Osteoblast (primary cell): ENCODE measurements at places on chromosomes 2 and 18. TPM values are rescaled to one million over a fixed set of nuclear protein-coding genes. Genes with fewer than 3 reads are reported as not detected.
A peak's percentile ranks its signal among the peaks of the same experiment; 100 is the strongest.

DNA sequence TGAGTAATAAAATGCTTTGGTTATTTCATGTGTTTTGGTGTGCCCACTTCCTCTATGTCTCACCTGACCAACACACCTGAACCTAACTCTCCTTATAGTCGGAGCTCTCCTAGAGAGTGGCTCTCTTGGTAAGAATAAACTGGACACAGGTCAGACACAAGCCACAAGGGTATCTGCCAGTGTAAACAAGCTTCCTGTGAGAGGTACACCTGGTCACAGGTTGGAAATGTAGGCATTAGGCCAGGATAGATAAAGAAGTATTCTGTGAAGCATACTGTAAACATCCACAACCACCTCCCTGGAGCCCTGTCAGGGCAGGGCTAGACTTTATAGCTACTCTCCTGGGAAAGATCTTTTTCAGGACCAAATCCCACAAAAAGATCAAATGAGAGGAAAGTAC, 69.4 kb downstream of the ZDBF2 start:
- H3K36me3 ChIP-seq: no peaks in the 10 kb centered on the region
- H3K4me1 ChIP-seq: no peaks in the 10 kb centered on the region
- no peak overlapping the region for H3K27ac ChIP-seq
- no peaks in the 10 kb centered on the region for H3K27me3 ChIP-seq
- H3K4me3 ChIP-seq: no peak overlapping the region

DNA sequence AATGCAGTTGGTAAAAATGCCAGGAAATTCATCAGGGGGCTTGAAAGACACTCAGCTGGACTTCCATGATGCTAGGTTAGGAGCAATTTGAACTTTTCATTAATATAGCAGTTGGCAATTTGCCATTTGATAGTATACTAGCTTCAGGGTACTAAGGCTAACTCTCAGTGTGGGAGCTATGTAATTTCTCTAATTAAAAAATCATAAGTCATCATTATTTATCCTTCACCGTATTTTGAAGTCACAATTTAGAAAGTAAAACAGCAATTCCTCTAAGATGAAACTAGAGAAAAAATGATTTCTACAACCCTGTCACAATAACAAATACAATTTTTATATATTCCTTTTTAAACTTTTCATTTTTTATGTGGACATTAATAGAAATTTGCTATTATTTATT, 190.8 kb downstream of the GPD2 start:
- H3K27ac ChIP-seq: no peak overlapping the region
- no peak overlapping the region for H3K4me3 ChIP-seq
- no peaks in the 10 kb centered on the region for H3K4me1 ChIP-seq
- no peaks in the 10 kb centered on the region for H3K27me3 ChIP-seq
- H3K36me3 ChIP-seq: no peaks in the 10 kb centered on the region

- no peak overlapping the region for H3K4me3 ChIP-seq
- DNase-seq: no peak
- peaks cover 23% of the 10 kb centered on the region for H3K27me3 ChIP-seq
Measured at GRCh38 chr2:230902180-230902899, 22.7 kb downstream of the GPR55 start.

- H3K27ac ChIP-seq: no peak overlapping the region
- no peaks in the 10 kb centered on the region for H3K27me3 ChIP-seq
- no peaks in the 10 kb centered on the region for H3K36me3 ChIP-seq
- no peak overlapping the region for H3K4me3 ChIP-seq
- H3K4me1 ChIP-seq: no peaks in the 10 kb centered on the region
Measured at GRCh38 chr18:40925071-40925541, 1029.9 kb upstream of the PIK3C3 start.

GRCh38 chr18:73244401-73244800, 376.6 kb upstream of the NETO1 start:
- H3K4me3 ChIP-seq: no peak overlapping the region
- H3K27me3 ChIP-seq: no peaks in the 10 kb centered on the region
- H3K36me3 ChIP-seq: no peaks in the 10 kb centered on the region
- H3K4me1 ChIP-seq: no peaks in the 10 kb centered on the region

DNA sequence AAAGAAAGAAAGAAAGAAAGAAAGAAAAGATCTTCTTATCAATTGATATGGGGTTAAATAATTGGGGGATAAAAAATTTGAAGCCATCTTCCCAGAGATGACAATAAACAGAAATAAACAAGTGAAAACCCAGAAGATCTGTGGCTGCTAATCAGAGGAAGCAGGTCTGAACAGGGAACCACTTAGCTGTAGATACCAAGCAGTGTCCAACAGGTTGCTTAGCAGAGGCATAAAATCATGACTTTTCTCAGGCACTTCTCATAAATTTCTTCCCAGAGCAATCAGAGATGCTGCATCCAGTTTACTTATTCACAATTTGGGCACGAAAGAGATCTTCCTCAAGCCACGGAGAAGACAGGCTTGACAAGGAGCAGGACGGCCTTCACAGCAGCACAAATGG, 5.7 kb upstream of the LPIN1 start:
- H3K27ac ChIP-seq: no peak overlapping the region
- no peak for DNase-seq

- no peak for DNase-seq
- H3K27ac ChIP-seq: no peak overlapping the region
- H3K4me1 ChIP-seq: no peaks in the 10 kb centered on the region
- peaks cover 3% of the 10 kb centered on the region for H3K36me3 ChIP-seq
- no peaks in the 10 kb centered on the region for H3K27me3 ChIP-seq
Measured at GRCh38 chr2:105893011-105893995, 148.6 kb downstream of the NCK2 start.

DNA sequence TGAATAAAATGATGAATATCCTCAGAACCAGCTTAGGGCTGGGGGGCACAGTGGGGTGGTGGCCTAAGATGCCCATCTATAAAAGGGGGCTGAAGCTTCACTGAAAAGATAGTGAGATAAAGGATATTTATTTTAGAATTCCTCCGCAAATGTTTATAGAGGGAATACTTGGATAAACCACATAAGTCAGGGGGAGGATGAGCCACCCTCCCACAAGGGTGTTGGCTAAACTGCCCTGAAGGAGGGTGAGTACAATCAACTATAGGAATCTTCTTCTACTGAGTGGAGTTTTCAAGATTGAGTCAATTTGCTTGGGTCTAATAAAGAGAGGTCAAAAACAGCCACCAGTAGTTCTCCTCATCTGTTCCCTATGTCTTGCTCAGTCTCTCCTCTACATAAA, 114.5 kb upstream of the TANK start:
- DNase-seq: no peak
- H3K27ac ChIP-seq: no peak overlapping the region
- H3K27me3 ChIP-seq: peaks cover 3% of the 10 kb centered on the region
- H3K36me3 ChIP-seq: no peaks in the 10 kb centered on the region

DNA sequence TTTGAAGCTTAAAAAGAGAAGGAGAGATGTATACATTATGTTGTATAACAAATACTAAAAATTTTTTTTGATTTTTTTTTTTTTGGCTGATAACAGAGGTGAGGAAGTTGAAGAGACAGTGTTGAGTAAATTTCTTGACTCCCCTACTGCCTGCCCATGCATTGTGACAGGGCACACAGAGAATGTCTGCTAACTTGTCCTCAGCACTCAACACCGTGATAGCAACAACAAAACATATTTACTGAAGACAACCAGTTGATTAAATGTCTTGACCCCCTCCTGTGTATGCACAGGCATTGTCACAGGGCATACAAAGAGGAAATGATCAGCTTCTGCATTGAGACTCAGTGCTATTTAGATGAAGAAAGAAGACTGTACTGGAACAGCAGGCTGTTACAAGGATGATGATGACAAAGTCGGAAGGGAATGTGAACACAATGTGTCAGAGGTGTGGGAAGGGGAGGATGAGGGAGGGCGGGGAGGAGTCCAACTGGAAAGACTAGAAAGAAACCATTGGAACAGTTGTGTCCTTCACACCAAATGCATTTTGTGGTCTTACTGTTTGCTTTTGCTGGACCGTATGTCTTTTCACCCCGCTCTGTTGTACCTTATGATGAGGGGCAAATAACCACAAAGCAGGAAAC, 89.5 kb downstream of the CERS6 start:
- H3K27ac ChIP-seq: peak overlapping the region; percentile 55
- no peaks in the 10 kb centered on the region for H3K27me3 ChIP-seq
- H3K4me3 ChIP-seq: no peak overlapping the region
- peaks cover 12% of the 10 kb centered on the region for H3K4me1 ChIP-seq
- no peaks in the 10 kb centered on the region for H3K36me3 ChIP-seq

DNA sequence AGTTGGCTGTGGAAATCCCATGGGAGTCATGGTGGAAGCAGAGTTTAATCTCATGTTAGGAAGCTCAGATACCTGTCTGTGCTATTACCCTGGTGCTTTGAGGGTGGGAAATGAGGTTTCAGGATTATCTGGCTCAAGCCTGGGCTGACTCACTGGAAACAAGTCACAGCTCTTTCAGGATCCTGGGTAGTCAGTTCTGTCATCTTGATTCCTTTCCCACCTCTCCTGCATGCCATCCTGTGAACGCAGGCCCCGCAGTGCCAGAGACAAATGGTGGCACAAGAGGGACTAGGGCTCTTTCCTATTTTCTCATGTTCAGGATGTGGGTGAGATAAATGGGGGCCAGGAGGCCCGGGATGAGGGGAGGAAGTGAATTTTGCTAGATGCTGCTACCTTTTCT, 3.7 kb upstream of the FAM136A start:
- peaks cover 3% of the 10 kb centered on the region for H3K27me3 ChIP-seq
- no peak overlapping the region for H3K27ac ChIP-seq

- H3K27me3 ChIP-seq: peaks cover 7% of the 10 kb centered on the region
- H3K27ac ChIP-seq: no peak overlapping the region
- H3K4me1 ChIP-seq: no peaks in the 10 kb centered on the region
- H3K36me3 ChIP-seq: no peaks in the 10 kb centered on the region
Measured at GRCh38 chr2:48754874-48755273, 650 bp downstream of the LHCGR start.

DNA sequence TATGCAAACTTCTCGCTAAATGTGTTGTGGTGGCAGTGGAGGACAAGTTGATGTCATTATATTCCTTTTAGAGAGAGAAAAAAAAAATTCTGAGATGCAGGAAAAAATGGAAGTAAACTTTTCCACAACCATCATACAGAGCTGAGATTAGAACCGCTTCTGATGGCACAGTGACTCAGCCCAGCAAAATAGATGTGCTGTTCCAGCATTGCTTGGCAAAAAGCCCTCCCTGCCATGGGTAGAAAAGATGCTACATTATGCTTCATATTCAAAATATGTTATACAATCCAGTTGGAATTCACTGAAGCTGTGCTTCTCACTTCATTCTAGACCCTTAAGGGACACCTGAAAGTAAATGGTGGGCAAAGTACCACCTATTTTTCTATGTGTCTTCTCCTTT, 1047.6 kb upstream of the FANCL start:
- H3K4me1 ChIP-seq: no peaks in the 10 kb centered on the region
- H3K27ac ChIP-seq: no peak overlapping the region
- DNase-seq: no peak
- no peaks in the 10 kb centered on the region for H3K27me3 ChIP-seq

DNA sequence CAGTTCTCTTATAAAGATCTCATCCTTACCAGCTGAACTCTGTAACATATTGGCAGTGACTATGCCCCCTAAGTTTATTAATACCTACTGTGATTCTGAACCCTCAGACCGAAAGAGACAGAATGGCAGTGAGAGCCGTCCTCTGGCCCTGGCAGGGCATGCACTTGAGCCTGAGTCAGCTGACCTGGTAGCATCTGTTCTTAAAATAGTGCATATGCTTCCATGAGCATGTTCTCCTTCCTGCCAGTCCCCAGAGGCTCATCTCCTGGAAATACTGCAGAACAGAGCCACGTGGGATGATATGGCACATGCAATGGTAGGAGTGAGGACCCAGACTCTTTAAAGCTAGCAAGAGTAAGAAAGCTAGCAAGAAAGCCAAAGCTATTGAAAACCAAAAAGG, 59.0 kb downstream of the RASGRP3 start:
- H3K4me3 ChIP-seq: no peak overlapping the region
- H3K4me1 ChIP-seq: peaks cover 18% of the 10 kb centered on the region
- H3K36me3 ChIP-seq: no peaks in the 10 kb centered on the region

DNA sequence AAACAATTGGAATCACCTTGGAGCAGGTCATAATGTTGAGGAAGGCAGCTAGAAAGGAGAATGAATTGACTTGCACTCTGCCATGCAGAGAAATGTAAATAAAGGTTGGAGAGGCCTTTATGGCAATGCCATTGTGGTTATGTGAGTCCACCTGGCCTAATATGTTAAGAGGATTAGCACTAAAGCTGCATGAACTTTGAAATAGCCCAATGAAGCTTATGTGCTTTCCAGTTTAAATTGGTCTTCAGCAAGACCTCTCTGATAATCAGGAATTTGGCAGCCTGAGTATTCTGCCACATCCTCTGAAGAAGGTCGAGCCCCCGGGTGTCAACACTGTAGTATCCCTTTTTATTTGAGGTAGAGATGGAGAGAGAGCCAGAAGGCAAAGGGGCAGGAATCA, 464.9 kb downstream of the CDH2 start:
- peaks cover 36% of the 10 kb centered on the region for H3K4me1 ChIP-seq
- DNase-seq: no peak
- no peaks in the 10 kb centered on the region for H3K36me3 ChIP-seq
- H3K27ac ChIP-seq: no peak overlapping the region

DNA sequence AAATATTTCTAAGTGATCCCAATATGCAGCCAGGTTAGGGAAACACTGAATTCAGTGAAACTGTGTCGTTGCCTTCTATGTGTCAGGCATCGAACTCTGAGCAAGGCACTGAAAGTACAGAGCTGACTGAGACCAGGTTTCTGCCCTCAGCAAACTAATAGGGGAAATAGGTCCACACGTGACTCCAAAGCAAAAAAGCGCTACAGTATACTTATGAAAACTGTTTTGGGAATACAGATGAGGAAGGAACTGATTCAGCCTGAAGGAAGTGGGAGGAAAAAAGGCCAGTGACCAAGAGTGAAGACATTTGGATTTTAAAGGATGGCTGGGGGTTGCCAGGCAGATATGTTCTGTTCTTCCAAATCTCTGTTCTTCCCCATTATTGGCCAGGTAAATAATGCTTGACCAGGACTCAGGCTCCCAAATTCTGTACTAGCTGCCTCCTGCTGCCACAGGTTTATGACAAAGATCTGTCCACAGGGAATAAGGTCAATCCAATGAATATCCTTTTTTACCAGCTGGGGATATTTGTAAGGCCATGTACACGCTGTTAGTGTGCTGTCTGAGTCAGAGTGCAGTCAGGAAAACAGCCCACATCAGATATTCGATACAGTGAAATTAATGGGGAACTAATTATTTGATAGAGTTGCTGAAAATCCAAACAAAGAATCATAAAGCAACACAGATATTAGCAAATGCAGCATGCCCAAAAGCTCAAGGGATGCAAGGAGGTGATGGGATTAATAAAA, 24.5 kb upstream of the INPP4A start:
- H3K4me1 ChIP-seq: no peaks in the 10 kb centered on the region
- H3K27ac ChIP-seq: no peak overlapping the region
- DNase-seq: no peak
- H3K36me3 ChIP-seq: no peaks in the 10 kb centered on the region

C1QL2 gene
- not detected in 2 replicates for total RNA-seq

LRRC30 gene
- not detected in 2 replicates for total RNA-seq

RMC1 gene
- 22.8 and 26.2 TPM in 2 replicates for total RNA-seq

TNS1 gene
- 45.7 and 48.9 TPM in 2 replicates for total RNA-seq

SLC4A3 gene
- 2.5 and 3.8 TPM in 2 replicates for total RNA-seq

PFN4 gene
- total RNA-seq: 0.88 TPM in 1 of 2 replicates, not detected in the other

CHST9 gene
- not detected in 2 replicates for total RNA-seq

HOXD10 gene
- not detected in 2 replicates for total RNA-seq

DNAJC10 gene
- total RNA-seq: 112 and 118 TPM in 2 replicates

RIT2 gene
- not detected in 2 replicates for total RNA-seq

GALNT5 gene
- 56.5 and 75.7 TPM in 2 replicates for total RNA-seq

HOXD1 gene
- total RNA-seq: not detected in 2 replicates
